ENCODE measurements at places on chromosomes 4 and X.

GRCh38 chr4:786074-786741 is 39.7 kb downstream of the CPLX1 start:
- no peak for DNase-seq

DNA sequence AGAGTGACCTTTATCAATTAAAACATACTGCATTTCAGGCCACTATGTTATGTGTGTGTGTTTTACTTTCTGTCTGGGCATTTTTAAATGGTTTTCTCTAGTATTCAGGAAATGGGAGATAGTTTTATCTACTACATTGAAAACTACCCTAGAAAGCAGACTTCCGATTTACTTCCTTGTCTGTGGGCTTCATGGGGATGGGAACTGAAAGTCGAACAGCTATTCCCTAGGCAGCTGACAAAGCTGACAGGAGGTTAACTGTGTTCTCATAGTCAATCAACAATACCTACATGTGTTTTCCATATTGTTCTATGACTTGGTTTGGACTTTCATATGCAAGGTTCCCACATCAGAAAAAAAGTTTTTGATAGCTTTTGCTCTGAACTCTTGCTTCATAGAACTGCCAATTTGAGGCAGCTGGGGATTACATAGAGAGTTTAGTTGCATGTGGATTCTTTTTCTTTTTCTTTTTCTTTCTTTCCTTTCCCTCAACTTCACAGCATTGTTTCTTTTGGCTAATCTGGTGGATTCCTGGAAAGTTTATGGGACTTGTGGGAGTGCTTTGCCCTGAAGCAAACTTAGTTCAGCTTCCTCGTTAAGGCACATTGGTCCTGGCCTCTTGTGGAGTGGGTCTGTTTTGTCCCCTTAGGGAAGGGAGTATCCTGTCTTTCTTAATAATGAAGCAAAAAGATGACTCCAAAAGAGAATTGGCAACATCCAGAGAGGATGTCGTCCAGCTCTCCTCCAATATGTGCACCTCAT is 327.1 kb upstream of the GIMD1 start:
- no peak for DNase-seq

GRCh38 chr4:11598591-11598990 is 169.9 kb upstream of the HS3ST1 start:
- no peak for DNase-seq

DNA sequence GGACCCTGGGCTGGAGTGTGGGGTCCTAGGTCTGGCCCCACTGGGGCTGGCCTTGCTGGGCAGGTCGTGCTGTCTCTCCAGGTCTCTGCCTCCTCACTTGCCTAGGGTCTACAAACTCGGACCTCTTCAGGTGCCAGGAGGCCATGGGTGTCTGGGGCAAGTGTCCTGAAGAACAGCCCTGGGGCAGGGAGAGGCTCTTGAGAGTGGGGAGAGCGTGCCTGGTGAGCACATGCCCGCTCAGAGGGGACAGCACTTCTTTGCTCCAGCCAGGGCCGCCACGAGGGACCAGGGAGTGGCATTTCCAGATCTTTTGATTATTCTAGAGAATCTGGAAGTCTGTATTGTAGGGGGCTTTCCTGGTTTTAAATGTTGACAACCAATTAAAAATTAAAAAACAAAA is 63.7 kb downstream of the SORCS2 start:
- DNase-seq: no peak

- DNase-seq: no peak
These were observed 64.6 kb downstream of the ANAPC4 start for GRCh38 chr4:25441519-25442117.

DNA sequence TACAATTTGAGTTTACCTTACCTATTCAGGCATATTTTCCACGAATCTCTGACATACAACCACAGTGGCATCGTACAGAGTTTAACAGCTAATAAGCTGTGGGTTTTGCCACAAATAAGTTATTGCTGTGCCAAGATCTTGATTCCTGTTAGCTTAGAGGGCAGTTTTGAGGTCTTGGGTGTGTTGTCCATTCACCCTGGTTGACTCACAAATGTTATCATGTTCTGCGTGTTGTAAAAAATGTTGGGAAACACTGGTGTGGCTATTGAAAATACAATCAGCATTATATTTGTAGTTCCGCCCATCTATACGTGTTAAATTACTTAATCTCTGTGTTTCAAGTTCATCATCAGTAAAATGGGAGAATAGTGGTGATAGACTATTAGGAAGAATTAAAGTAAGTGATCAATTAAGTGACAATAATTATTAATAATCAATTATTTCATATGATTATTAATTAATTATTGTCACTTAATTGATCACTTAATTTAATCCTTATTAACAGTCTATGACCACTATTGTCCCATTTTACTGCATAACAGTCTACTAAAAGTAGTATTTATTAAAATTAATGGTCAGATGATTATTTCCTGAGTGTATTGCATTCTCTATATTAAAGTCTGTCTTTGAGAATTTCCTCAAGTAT is 96.3 kb downstream of the TMA16 start:
- DNase-seq: no peak

DNA sequence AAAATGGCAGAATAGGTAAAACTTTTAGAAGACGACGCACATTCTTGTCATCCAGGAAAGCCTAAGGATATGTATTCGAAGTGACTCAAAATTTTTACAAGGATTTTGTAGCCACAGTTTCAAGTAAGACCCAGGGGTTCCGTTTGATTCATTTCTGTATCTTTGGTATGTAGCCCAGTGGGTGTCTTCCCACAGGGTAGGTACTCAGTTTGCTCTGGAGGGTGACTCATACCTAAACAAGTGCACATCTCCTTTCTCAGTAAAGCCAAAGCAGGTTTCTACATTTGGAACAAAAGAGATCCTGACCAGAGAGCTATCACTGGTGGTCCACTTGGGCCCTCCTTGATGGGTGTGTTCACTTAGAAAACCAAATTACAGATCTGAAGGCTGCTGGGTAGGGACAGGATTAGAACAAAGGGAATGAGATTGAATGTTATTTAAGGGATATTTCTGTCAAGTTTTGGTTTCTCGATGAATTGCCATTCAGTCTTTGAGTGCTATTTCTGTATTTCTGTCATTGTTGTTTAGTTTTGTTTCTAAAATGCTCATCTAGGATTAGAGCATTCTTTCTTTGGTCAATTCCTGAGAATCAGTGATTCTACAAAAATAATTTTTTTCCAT is 56.1 kb downstream of the PLS3 start:
- no peak for DNase-seq

- DNase-seq: no peak
These were observed 2315.7 kb upstream of the TENM3 start for GRCh38 chr4:179927473-179927872.

DNA sequence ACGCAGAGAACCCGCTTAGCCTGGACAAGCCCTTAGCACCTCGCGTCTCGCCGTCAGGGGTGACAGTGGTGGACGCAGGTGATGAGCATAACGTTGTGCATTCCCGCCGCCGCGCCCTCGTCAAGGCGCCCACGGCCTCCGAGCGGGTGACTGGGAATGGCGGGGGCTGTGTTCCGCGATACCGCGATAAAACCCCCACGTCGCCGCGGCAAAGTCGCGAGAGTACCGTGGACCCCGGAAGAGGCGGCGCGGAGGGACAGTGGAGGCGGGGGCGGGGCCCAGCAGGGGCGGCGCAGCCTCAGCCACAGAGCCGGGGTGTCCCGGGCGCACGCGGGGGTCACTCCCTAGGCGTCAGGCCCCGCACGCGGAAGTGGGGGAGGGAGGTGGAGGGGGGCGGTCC is 53.8 kb downstream of the ZFYVE28 start:
- DNase-seq: peak; percentile 68

GRCh38 chr4:140157341-140157740 is 3.4 kb upstream of the MAML3 start:
- DNase-seq: no peak

DNA sequence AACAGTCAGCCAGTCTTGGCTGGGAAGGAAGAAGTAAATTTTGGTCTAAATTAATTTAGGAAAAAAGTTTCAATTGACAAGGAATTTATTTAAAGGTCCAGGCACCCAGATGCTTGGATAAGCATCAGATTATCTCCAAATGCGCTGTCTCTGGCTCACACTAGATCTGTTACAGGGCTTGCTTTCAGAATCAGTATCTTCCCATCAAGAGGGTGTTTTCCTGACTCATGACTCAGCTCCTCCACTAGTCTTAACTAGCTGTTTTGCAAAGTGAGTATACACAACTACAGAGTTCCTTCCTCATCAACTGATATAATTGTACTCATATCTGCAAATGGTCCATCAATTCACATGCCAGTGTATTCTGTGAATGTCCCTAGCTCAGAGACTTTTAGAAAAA is 482.1 kb upstream of the CPEB2 start:
- DNase-seq: no peak

- DNase-seq: no peak
These were observed 32.4 kb upstream of the UGDH start for GRCh38 chr4:39559626-39560025.

GRCh38 chr4:126207910-126208309 is 893.2 kb downstream of the FAT4 start:
- no peak for DNase-seq

DNA sequence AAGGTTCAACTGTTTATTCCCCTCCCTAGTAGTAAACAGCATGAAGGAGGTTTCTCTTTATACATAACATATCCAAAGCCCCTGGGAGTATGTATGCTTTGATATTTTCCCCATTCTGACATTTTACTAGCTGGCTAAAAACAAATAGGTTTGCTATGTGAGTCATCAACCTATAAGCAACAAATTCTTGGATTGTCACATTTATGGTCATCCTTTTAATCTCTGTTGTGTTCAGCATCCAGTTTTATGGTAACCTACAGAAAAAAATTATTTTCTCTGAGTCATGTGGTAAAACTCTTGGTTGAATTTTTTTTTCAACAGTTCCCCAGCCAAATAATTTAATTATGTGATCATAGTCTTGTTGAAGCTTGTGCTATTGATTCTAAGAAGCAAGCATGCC is 734.1 kb downstream of the ADGRL3 start:
- DNase-seq: no peak

DNA sequence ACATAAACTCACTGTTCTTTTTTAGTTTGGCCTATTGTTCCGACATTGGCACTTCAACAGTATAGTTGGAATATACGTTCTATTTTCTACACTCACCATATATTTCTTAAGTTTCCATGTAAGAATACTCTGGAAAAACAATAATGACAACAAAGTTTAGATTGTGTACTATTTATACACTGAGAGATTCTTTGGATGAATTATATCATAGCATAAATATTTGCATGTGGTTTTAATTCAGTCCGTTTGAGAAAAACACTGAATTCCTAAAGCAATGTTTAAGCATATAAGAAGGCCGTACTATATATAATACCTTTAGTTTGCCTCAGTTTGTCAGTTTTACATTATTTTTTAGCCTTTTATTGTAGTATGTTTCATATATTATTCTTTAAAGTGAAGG is 82.4 kb downstream of the RAP1GDS1 start:
- no peak for DNase-seq

DNA sequence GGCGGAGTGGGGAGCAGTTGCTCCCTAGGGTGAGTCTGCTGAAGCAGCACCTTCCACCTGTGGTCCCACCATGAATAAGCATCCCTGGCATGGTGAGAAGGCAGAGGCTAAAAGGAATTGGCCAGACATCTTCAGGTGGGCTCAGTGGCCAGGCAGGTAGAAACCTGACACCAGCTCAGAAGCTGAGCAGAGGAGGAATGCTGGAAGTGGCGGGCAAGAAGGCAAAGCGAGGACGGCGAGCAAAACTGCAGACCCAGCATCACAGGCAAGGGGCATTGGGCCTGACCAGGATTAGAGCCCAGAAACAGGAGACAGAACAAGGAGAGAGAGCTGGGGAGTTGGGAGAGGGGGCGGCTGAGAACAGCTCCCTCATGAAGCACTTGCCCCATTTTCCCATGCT is 25.3 kb downstream of the TSC22D3 start:
- no peak for DNase-seq

Measured in stimulated activated CD4-positive, alpha-beta T cell treated with anti-CD3 and anti-CD28 coated beads, Interleukin-2, amount 100 ng/mL, for 24 hours (primary cell).